Heart left ventricle (tissue), 16 donors: ENCODE measurements at places on chromosomes 3 and 15.

- no peak for DNase-seq
These were observed 34.3 kb downstream of the GOLGA6L10 start for GRCh38 chr15:82314769-82315518.

DNA sequence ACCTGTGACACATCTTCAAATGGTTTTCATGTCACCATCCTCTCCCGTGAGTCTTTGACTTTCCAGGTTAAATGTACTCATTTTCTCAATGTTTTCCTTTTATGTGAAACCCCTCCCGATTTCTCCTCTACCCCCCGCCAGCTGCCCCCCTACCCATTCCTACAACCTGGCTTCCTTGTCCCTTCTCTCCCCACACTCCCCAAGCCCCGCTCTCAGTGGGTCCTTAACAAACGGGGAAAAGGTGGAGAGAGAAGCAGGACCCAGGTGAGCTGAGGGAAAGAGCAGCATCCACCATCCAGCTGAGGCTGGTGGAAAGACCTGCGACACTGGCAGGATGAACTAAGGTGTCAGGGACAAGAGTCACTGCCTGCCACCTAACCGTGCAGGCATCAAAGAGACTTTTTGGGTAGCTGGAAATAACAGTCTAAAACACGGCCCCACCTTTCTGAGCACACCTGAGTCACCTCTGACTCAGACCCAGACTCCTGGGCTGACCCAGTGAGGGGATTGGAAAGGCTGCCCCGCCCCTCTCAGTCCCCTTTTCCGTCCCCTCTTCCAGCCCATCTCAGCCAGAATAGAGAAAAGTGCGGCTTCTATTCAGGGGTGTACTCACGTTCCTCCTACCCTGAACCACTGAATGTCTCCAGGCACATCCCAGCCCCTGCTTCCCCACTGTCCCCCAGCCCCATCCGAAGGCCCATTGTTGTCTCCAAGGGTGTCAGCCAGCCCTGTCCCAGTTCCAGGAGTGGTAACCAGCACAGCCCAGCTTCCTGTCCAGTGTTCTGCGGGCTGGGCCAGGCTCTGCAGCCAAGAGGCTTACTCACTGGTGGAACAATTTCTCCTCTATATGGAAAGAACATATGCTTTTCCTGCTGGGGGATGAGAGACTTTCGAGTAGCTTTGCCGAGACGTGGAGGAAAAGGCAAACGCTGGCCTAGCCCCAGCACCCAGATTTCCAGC is 20.4 kb downstream of the ISG20 start:
- no peak for DNase-seq

- DNase-seq, result no peak
These were observed 641 bp downstream of the OPA1 start for GRCh38 chr3:193593668-193594030.

GRCh38 chr15:65373163-65373651 is 4.6 kb downstream of the IGDCC3 start:
- no peak for DNase-seq

- no peak for DNase-seq
These were observed 1428.2 kb upstream of the GBE1 start for GRCh38 chr3:83189634-83190033.

DNA sequence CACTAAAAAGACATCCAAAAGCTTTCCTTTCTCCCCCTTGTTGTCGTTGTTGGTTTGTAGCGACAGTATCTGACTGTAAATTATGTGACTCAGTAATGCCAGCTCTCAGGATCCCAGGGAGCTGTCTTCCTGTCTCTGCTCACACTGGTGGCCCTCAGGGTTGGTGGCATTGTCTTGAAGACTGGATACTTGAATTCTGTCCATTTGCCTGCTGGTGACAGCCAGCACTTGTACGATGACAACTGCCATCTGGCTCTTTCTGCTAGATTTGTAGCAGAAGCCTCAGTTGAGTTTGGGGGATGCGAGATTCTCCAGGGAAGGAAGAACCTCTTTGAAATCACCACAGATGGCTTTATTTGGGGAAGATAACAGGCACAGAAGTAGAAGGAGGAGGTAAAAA is 120.8 kb downstream of the ARPP21 start:
- DNase-seq, result no peak
